ENCODE measurements at places on chromosomes 13 and 19.

DNA sequence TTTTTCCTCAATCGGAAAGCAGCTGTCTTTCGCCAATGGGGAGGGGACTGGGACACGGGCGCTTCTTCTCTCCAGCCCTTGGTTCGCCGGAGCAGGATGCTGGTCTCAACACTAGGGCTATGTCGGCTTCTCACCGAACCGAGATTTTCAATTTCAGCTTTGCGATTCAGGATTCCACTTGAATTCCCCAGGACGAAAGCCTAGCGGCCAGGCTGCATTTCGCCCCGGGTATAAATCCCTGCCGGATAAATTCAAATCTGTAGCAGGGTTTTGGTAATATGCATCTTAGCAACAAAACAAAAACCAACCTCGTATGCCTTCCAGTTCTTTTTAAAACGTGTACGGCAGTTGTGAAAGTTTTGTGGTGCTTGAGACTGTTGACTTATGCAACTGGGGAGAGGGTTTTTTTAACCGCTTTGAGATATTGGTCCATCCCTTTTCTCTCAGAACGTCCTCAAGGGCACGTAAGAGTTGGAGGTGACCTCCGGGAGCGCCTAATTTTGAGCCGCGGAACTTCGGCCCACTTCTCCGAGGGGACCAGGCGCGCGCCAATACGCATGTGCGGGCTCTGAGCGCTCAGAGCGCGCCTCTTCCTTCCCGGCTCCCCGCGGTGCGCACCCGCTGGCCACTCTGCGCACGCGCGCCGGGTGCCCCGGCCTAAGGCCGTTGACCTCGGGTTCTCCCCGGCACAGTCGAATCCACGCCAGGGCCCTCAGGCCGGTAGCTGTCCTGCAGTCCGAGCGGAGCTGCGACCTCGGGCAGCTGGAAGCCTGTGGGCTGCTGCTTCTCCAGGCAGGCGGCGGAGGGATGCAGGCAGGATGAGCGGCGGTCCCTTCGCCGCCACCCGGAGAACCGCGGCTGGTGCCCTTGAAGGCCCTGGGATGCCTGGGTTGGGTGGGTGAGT, 7.6 kb downstream of the POU4F1 start:
- DNase-seq: peak; percentile 65

DNA sequence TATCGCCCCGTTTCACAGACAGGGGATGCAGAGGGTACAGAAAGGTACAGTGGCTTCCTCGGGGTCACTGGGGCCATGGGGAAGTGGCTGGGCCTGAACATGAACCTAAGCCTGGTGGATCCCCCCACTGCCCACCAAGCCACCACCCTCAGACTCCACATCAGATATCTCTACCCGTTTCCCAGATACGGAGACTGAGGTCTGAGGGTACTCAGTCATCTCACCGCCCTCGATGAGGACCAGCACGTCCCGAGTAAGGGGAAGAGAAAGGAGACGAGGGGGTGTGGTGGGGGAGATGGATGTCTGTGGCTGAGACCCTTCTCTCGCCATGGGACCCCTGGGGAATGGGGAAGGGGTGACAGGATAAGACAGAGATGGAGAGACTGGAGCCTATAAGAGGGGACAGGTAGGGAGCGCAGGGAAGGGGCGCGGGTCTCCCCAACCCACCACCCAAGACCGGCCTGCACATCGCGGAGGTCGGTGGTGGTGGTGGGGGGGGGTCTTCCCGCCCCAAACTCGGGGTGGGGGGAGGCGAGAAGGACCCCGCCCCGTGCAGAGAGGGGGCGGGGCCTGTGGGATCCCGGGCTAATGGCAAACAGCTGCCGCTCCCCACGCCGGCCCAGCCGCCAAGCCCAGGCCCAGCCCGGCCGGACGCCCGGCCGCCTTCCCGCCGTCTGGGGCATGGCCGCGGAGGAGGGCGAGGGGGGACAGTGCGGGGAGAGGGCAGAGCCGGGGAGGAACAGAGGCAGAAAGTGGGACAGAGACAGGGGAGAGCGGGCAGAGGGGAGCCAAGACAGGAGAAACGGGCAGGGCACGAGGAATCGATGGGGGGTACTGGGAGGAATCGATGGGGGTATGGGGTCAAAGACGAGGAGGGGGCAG, 698 bp downstream of the KANK2 start:
- peak; percentile 12 for DNase-seq

GRCh38 chr13:39148513-39148961, 110.3 kb downstream of the NHLRC3 start:
- peak; percentile 3 for DNase-seq

DNA sequence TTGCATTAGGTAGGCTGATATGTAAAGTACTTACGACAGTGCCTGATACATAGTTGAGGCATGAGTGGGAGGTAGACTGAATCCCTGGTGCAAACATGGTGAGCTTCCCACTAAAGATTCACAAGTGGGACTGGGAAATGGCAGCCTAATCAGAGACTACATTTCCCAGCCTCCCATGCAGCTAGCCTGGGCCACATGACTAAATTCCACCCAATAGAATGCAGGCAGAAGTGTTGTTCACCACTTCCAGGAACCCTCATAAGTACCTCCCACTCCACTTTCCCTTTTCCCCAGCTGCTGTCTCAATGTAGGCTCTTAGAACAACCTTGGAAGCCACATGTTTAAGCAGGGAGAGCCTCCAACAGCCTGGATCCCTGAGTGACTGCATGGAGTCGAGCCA, 104.9 kb downstream of the CACNA1A start:
- peak; percentile 39 for DNase-seq

GRCh38 chr13:76992548-76993001, 694 bp downstream of the CLN5 start:
- DNase-seq: peak; percentile 37

DNA sequence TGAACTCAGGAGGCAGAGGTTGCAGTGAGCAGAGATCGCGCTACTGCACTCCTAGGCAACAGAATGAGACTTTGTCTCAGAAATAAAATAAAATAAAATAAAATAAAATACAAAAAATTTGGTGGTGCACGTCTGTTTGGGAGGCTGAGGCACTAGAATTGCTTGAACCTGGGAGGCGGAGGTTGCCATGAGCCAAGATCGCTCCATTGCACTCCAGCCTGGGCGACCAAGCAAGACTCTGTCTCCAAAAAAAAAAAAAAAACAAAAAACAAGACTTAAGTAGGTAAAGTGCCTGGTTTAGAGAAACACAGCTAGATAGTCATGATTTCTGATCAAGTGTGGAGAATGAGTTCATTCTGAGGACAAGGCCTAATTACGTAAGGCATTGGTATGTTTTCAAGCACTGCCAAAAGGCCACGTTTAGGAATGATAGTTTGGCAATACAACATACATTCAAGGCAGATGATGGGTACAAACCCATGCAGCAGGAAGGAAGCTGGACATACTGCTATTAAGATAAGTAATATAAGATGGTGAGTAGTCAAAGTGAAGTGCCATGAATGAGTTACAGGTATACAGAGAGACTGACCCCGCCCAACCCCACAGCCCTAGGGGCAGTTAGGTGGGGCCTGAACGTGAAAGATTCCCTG, 4.8 kb upstream of the UCHL3 start:
- DNase-seq: no peak

DNA sequence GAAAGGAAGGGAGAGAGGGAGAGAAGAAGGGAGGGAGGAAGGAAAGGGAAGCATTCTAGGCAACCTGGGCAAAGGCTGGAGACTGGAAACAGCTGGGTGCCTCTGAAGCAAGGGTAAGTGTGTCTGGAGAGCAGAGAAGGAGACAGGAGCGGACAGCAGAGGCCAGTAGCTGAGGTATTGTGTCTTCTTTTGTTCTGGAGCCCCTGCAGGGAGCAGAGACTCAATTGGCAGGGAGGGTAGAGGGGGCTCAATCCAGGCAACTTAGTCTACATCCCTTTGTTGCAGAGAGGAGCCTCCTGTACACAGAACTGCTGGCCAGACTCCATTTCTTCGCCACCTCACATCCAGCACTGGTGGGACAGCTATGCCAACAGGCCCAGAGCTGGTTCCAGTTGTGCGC, 53.2 kb downstream of the NWD1 start:
- no peak for DNase-seq

DNA sequence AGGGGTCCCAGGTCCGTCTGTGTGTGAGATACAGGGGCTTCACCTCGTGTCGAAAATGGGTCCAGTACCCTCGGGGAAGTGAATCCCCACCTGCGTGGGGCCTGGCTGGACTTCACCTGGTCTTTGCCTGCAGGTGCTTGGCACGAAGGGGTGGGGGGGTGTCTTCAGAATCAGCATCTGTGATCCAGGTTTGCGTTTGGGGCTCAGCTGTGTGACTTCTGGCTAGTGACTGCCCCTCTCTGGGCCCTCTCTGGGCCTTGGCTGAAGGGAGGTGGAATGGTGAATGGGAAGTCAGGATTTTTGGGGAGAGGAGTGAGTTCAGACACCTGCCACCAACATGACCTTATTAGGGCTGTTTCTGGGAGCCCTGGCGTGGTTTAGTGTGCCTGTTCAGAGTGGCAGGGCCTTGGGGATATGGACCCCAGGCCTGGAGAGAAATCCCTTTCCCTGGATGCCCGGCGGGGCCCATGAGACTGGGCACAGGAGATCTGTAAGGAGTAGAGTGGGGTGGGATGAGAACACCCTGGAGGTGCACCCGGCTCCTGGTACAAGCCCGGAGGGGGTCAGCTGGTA, 2.7 kb downstream of the CELF5 start:
- no peak for DNase-seq

All from suppressor macrophage treated with lipopolysaccharide for 4 hours (primary cell).